ENCODE measurements at places on chromosomes 3 and 15.
A peak's percentile ranks its signal among the peaks of the same experiment; 100 is the strongest.

DNA sequence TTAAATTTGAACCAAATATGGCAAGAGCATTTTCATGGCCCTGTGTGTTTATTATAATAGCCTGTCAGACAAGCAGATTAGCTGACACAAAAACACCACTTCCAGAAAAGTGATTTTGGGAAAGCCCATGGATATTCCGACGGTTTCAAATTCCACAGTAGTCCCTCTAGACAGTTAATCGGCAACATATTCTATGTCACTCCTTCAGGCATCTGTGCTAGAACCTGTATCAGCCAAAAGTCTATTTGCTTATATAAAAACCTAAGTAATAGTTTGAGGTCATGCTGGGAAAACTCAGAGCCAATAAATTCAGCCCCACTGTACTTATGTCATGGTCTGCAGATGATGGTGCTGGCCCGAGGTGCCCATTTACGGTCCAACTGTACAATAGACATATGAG, 110.2 kb upstream of the ARHGEF26 start:
- no peak for DNase-seq

DNA sequence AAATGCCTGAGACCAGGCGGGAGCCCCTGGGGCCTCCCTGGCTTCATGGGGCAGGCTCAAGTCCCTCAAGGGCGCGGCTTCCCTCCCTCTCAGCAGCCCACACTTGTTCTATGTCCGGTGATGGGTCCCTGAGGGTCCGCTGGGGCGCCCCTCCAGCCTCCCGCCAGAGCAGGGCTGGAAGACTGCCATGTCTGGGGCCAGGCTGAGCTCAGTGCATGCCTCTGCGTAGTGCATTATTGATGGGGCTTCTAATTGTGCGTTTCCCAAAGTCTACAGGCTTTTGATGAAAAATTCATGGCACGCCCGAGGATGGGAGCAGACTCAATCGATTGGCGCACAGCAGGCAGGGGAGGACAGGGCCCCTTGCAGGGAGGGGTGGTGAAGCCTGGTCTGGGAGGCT, 51.3 kb downstream of the CYP11A1 start:
- no peak for DNase-seq

DNA sequence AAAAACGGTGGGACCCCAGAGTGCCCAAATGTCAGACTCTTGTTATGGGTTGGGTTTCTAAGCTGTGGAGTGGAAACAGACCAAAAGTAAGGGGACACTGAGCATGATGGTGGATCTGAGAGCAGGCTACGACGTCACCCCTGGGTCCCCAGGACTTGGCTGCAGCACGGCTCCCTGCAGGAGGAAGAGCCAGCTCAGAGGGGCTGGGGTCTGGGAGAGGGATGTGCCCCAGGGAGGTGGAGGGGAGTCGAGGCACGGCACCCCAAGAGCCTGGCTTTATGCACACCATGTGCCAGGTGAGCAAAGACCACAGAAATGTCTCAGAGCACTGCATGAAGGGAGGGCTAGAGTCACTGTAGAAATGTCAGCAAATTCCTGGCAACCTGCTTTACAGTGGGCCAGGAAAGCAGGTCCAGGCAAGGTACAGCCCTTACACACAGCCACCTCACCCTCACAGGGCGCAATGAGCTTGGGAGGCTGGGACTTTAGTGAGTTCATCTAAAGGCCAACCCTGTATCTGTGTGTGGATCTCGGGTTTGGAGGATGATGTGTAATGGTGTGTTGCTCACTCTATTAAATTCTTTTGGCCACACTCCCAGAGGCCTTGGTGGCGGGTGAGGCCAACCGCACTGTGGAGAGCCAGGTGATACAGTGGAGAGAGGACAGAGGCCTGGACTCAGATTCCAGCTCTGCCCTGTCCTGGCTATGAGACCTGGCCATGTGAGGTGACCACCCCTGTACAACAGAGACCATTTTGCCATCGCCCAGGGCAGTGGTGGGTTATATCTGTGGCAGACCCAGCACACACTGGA, 14.1 kb downstream of the CTSH start:
- no peak for DNase-seq

DNA sequence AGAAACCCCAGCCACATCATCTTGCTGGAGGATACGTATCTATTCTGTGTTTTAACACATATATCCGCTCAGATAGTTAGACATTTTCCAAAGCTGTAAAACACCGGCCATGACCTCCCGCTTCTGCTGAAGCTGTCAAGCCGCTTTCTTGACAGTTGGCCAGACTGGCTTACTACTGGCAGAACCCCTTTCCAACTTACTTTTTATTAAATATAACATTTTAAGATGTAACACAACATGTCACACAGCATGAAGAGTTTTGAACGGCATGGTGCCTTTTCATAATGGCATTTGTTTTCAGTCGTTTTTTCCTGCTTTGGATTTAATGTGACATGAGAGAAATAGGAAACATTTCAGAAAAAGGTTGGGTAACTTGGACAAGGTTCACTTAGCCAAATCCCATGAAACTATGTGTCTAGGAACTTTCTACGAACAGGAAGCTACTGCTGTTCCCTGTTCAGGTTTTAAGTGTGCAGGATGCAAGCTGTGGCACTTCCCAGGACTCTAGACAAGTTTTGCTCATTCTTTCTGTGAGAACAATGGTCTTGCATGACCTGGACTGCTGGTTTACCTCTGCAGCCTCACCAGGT, 281.4 kb downstream of the THSD4 start:
- DNase-seq, result no peak

- no peak for DNase-seq
Observed at GRCh38 chr3:9898467-9899241, 4.0 kb upstream of the IL17RE start.

- DNase-seq, result no peak
Observed at GRCh38 chr3:168213920-168214319, 118.2 kb upstream of the GOLIM4 start.

DNA sequence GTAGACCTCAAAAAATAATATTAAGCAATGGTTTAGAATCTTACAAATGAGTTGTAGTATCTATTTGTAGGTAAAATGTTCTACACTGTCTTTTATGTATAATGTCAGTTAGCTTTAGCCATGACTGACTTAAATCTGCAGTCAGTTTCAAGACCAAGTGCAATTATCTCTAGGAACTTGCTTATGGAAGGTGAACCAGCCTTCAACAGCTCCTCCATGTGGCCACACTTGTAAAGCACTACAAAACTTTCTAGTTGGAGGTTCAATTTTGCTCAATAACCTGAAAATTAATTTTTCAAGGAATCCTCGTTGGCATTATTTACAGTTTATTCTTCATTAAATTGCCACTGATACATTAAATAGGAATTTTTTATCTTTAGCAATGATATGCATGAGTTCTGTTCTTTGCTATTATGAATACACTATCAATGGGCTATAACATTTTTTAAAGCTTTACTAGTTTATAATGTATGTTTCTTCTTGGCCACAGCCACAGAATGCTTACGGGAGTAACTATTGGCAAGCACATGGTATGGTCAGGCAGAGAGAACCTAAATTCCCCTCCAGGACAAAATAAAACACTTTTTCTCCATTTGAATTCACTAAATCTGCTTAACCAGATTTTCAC, 315.3 kb upstream of the UBE2E2 start:
- no peak for DNase-seq

DNA sequence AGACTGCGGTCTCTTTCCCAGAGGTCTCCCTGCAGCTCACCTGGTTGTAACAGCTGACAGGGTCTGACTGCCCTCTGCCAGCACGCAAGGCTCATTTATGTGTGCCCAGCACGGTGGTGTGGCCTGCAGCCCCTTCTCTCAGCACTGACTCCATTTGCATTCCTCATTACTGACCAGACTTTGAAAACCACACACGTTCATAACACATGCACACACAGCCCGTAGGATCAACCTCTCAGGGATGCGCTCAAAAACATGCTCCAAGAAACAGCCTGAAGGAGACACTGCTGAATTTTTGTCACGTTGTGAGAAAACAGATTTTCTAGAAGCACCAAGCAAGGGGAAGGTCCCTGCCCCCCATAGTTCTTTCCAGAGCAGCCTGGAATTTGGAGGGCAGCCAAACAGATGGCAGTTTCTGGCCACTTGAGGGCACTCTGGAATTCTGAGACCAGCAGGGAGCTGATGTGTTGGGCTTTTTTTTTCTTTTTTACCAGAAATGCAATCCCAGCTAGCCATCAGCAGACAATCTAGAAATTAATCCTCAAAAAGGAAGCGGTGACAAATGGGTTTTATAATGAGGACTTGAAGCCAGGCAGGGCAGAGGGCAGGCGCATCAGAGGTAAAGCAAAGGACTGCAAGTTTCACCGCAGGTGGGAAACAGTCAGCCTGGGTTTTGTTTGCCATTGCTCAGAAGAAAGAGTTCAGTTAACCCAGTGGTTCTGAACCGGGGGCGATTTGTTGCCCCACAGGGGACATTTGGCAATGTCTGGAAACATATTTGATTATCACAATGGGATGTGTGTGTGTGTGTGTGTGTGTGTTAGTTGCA, 170.5 kb upstream of the PROK2 start:
- DNase-seq, result peak; percentile 13

- DNase-seq, result no peak
Observed at GRCh38 chr3:168952551-168952950, 711.0 kb downstream of the MECOM start.

DNA sequence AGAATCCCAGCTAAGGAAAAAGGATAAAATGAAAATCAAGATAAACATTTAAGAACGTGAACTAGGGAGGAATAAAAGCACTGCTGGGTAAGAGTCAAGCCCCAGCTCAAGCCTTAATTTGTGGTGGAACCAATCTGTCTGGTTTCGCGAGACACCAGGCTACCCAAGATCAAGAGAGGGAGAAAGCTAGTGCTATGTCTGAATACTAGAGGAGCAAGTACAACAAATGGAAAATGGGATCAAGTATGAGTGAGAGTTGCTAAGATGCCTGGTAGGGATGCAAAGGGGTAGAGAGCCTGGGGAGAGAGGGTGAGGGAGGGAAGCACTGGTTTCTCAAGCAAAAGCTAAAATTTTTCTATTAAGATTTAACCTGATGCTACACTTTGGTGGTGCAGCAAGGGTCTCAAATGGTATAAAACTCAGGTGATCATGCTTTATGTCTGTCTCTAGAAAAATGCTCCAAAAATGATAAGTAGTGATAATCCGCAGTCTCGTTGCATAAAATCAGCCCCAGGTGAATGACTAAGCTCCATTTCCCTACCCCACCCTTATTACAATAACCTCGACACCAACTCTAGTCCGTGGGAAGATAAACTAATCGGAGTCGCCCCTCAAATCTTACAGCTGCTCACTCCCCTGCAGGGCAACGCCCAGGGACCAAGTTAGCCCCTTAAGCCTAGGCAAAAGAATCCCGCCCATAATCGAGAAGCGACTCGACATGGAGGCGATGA, 1.7 kb upstream of the SETD5 start:
- no peak for DNase-seq

GRCh38 chr3:156483961-156484787, 70.7 kb downstream of the SSR3 start:
- DNase-seq, result peak; percentile 12

- DNase-seq, result no peak
Observed at GRCh38 chr15:68271854-68272471, 5.6 kb upstream of the FEM1B start.

- no peak for DNase-seq
Observed at GRCh38 chr15:94600505-94600904, 369.1 kb downstream of the MCTP2 start.

DNA sequence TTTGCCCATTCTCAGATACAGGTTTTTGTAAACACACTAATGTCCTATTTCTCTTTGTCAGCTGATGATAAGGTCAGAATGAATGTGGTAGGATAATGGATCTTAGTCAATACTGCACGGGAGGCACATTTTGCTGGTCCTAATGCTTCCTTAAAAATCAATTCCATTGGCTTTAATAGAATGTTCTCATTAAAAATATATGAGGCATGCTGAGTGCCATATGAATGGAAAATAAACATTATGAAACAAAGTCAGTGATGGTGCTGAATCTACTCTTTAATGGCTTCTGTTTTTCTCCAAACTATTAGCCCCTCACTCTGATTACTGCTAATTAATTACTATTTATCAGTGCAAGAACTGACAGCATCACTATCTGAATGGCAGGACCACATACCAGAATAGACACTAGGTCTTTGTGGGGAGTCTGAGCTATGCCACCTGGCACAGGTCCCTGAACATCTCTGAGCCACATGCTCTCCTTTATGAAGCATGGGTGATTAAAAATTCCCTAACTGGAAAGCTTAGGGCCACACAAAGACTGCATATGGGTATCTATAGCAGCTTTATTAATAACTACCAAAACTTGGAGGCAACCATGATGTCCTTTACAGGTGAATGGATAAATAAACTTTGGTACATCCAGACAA, 278.9 kb downstream of the MEX3B start:
- no peak for DNase-seq

- no peak for DNase-seq
Observed at GRCh38 chr15:64379216-64379960, 1.9 kb downstream of the PCLAF start.
